ENCODE measurements at places on chromosomes 5 and 9.

GRCh38 chr5:170120576-170120975 is 14.9 kb downstream of the FOXI1 start:
- DNase-seq = no peak

DNA sequence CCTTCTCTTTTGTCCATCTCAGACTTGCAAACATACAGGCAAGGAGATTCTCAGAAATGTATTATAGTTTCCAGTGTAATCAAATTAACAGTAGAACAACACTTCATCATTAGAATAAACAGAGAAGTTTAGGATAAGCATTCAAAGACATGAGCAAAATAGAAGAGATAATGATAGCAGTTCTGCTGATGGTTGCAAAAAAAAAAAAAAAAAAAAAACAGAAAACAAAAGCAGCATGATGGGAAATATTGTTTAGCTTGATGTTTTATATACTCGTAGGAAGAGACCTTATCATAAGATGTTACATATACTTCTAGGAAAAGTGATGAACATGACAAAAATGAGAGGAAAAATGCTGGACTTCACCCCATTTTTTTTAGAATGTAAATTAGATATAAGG is 1356.2 kb downstream of the MAT2B start:
- no peak for DNase-seq

DNA sequence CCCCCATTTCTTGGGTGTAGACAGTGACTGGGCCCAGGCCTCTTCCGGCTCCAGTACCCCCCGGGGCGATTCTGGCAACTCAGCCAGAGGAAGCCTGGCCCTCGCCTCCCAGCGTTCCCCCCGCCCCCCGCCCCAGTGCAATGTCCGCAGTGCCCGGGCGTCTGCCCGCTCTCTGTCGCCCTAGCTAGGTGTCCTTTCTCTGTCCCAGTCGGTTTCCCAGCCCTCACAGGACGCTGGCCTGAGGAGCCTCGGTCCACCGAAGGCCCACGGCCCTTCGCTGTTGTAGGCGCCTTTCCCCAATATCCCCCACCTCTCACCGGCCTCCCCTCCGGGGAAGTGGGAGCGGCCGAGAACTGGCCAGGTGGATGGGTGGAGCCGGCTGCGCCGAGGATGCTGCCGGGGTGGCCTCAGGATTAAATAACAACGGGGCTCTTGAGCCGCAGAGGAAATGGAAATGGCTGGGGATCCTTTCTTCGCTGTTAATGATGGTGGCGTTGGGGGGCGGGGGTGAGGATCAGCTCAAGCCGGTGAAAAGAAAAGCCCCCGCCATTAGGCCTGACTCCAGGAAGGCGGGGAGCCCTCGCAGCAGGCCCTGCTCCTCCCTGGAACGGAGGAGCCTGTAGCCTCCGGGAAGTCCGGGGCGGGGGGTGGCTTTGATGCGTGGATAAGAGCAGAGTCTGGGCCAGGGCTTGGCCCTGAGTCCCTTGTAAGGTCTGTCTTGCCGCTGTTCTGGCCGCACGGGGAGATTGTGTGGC is 1.1 kb upstream of the SPRY4 start:
- DNase-seq = peak; percentile 30

- no peak for DNase-seq
Measured at GRCh38 chr5:108672639-108673038, 75.1 kb upstream of the FER start.

GRCh38 chr5:86970361-86970760 is 297.3 kb upstream of the RASA1 start:
- DNase-seq = no peak

GRCh38 chr5:68215208-68215897 is at the start of gene PIK3R1:
Gene PIK3R1 (plus strand): TSS chr5:68215756. CDS start chr5:68226676, 10,920 bp downstream.
- peak; percentile 87 for DNase-seq

- DNase-seq = no peak
Measured at GRCh38 chr5:180137401-180138213, 66.0 kb upstream of the RNF130 start.
